ENCODE measurements at places on chromosomes 4 and X.

GRCh38 chr4:150501983-150502382 is 80.0 kb upstream of the MAB21L2 start:
- DNase-seq, result no peak

- DNase-seq, result no peak
Observed at GRCh38 chr4:17490575-17491059, 21.3 kb downstream of the QDPR start.

GRCh38 chr4:140115140-140115539 is 38.8 kb downstream of the MAML3 start:
- DNase-seq, result no peak

DNA sequence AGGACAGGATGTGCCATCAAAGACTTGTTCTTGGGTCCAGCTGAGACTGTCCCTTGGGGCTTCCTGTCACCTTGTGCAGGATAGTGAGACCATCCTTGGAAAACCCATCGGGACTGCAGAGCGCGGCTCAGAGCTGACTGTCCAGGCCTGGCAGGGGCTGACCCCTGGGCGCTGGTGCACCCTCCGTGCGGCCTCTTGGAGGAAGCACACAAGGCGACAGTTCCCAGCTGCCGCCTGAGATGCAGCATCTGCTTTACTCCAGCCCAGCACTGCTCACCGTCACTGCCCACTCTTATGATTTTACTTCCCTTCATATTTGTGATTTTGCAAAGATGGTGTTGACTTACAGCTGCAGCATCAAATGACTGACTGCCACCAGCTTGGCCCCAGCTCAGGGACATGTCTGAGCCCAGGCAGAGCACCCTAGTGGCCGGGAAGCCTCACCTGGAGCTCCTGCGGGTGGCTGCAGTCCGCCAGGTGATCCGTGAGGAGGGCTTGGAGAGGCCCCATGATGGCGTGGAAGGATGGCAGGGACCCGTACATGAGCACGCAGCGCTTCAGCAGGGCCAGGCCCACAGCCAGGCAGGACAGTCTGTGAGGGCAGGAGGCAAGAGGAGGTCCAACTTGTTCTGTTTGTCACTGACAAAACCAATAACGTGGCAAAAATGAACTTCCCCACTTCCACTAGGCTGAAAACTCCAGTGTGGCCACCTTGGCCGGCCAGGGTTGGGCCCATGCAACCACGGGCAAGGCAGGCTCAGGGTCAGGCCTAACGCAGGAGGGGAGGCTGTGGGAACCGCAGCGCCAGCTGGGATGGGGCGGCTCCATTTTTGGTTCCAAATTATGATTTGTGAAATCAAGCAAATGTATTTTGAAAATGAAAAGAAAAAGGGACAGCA is 21.8 kb downstream of the NOP14 start:
- no peak for DNase-seq

GRCh38 chrX:45584717-45585116 is 384.0 kb upstream of the DIPK2B start:
- DNase-seq, result no peak

GRCh38 chrX:28802625-28803024 is 215.4 kb downstream of the IL1RAPL1 start:
- DNase-seq, result no peak

DNA sequence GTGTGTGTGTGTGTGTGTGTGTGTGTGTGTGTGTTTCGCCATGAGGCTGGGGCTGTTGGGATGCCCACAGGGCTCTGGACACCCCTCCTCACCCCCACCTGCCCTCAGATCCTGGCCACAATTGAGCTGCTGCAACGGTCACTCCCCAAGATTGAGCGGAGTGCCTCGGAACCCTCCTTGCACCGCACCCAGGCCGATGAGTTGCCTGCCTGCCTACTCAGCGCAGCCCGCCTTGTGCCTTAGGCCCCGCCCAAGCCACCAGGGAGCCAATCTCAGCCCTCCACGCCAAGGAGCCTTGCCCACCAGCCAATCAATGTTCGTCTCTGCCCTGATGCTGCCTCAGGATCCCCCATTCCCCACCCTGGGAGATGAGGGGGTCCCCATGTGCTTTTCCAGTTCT is 10.2 kb downstream of the ARAF start:
- DNase-seq, result no peak
